Right atrium auricular region (tissue), 2 donors: ENCODE measurements at places on chromosomes 11 and 22.

GRCh38 chr11:73359341-73359740 is 16.9 kb upstream of the RELT start:
- DNase-seq: peak; percentile 70

- no peak for DNase-seq
Observed at GRCh38 chr11:61966734-61967115, 709 bp downstream of the FTH1 start.

GRCh38 chr11:117875382-117876058 is 938 bp downstream of the FXYD6 start:
- DNase-seq: no peak

DNA sequence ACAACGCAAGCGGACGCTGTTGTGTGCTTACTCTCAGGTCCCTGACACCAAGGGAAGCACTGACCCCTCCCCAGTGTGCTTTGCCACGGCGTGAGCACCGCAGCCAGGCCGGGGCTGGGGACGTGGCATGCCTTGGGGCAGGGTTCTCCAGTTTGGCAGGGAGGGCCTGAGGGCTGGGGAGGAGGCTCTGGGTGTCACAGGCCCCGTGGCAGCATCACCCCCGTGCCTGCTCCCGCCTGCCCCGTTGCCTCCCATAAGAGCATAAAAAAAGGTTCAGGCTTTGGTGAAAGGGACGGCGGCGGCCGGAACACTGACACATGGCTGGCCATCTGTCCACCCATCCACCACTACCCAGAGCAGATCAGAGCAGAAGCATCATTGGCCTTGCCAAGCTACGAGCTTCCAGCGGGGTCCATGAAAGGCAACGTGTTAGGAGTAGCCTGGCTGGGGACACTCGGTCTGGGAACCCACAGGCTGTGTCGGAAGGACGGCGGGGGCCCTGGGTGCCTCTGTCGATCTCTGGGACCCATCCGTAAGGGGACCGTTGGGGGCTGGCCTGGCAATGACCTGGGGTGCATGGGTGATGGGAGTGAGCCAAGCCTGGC is 183.0 kb downstream of the IGLL1 start:
- no peak for DNase-seq

DNA sequence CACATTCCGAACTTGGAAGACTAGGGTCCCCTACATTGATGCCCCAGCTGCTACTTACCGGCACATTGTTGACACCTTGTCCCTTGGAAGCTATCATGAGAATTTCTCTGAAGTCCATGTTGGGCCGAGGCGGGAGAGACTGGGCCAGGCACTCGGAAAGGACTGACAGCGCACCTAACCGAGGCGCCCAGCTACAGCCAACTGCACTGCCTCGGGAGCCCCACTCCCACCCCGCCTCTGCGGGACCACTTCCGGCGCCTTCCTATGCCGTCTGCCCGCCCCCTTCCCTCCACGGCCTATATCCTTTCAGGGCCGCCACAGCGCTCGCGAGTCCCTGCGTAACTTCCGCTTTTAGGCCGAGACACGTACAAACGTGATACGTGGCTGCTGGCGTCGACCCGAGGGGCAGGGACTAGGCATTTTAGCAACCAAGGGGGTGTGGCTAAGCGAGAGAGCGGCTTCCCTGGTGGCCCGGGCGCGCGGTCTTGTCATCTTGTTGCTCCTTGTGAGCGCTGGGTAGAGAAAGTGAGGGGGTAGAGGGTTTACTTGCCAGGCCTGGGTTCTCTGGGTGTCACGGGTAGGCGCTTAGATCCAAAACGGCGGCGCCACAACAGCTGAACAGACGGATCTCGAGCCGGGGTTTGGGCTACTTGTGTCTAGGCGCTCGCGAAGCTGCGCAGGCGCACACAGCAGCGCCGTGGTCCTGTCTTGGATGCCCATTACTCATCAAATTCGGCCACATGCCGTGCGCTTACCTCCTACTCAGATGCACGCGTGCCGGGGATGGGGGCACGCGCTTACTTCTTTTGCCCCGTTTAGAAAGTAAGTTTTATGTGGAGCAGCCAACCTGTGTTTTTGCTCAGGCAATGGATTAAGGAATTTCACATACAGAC is at the start of gene SPTY2D1:
TSS of gene SPTY2D1 (minus strand) at position 203 of the 893 bp plus-strand sequence. CDS start at position 118, 85 bp downstream.
- peak; percentile 100 for DNase-seq

- DNase-seq: no peak
Observed at GRCh38 chr11:58006940-58007339, 16.7 kb upstream of the OR9Q1 start.

- DNase-seq: no peak
Observed at GRCh38 chr11:11956006-11956405, 52.4 kb downstream of the DKK3 start.

GRCh38 chr22:46085828-46086576 is 64.3 kb upstream of the PPARA start:
- DNase-seq: peak; percentile 87

DNA sequence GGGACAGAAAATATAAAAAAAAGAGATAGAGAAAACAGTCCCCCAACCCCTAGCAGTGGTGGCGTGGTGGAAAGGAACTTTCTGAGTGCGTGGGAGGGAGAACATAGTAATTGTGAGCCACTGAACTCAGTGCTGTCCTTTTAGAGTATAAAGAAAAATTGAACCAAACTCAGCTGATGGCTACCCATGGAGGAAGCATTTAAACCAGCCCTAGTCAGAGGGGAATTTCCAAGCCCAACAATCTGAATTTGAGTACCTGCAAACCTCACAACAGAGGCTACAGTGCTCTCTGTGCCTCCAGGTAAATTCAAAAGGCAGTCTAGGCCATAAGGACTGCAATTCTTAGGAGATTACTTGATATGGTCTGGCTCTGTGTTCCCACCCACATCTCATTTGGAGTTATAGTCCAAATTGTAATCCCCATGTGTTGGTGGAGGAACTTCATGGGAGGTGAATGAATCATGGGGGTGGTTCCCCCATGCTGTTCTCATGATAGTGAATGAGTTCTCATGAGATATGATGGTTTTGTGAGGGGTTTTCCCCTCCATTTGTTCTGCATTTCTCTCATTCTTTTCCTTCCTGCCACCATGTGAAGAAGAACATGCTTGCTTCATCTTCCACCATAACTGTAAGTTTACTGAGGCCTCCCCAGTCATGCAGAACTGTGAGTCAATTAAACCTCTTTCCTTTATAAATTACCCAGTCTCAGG is 687.8 kb downstream of the FAM181B start:
- no peak for DNase-seq

- no peak for DNase-seq
Observed at GRCh38 chr22:41914611-41915034, 251 bp downstream of the SHISA8 start.

GRCh38 chr22:39959640-39960447 is at the start of gene TMA7B:
TSS of gene TMA7B (plus strand) at chr22:39960397. CDS start at chr22:39964375, 3,978 bp downstream.
- no peak for DNase-seq

GRCh38 chr11:118618991-118619375 is 11.6 kb downstream of the PHLDB1 start:
- DNase-seq: peak; percentile 88

DNA sequence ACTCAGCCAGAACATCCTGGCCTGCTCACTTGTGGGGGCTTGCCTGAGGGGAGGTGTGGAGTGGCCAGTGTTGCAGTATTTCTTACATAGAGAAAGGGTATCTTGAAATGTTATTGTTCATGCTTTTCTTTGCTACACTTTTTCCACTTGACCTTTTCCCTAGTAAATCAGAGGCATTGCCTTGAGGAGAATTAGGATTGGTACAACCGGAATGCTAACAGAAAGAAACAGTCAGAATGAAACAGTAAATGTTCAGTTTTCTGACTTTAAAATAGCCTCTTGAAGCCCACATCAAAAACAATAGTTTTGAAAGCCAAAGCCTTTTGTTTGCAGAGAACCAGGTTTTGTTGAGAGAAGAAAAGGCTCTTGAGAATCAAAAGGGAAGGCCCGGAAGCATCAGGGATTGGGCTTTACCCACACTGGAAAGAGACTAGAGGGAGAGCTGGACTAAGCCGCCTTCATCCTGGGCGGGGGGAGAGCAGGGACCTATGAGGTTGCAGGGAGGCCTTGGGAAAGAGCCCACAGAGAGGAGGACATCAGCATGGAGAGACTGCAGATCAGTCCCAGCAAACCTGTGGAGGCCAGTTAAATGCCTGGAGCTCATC is 12.4 kb downstream of the ADM start:
- DNase-seq: no peak

DNA sequence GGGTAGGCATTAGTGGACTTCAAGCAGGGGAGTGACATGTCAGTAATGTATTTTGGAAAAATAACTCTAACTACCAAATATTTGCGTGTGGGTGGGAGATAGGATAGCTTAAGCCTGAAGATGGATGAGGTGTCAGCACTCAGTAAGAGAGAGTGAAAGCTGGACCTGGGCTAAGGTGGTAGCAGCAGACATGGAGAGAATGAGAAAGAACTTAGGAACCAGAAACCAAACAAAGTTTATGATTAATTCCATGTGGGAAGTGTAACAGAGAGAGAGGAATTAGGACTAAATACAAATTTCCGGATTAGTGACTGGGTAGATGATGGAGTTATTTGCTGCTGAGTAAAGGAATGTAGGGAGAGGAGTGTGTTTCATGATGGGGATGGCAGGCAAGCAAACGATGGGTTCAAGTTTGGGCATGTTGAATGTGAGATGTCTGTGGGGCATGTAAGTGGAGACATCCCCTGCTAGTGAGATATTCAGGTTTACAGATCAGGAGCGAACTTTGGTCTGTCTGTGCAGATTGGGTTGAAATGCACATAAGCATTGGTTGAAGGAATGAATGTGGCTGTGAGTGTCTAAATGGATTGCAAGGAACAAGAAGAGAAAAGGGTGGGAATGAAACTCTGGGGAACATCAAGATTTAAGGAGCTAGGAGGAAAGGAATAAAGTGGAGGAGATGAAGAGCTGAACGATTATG is 185.6 kb upstream of the MTMR2 start:
- no peak for DNase-seq

DNA sequence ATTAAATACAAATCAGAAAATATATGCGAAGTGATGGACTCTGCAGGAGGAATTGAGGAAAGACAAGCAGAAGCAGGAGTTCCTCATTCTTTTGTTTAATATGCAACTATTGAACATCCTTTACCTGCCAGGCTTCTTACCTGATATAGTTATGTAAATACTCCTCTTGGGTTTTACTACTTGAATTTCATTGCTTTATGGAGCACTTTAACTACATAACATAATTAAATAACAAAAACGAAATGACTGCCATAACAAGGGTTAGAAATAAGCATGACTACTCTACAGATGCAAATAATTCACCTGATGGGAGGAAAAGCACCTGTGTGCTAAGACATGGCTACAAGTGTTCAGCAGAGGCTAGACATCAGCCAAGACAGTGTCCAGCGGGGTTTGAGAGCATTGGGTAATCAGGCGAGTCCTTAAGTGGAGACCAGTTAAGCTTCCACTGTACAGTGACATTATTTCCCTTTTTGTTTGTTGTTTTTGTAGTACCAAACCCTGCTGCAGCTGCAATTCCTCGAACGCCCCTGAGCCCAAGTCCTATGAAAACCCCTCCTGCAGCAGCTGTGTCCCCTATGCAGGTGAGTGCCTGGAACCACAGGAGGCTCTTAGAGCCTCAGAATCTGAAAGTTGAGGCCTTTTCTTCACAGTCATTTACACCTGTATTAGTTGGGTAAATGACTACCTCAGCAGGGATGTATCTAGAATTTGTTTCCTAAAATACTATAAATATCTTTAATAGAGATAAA is 67.4 kb downstream of the SPECC1L start:
- no peak for DNase-seq

DNA sequence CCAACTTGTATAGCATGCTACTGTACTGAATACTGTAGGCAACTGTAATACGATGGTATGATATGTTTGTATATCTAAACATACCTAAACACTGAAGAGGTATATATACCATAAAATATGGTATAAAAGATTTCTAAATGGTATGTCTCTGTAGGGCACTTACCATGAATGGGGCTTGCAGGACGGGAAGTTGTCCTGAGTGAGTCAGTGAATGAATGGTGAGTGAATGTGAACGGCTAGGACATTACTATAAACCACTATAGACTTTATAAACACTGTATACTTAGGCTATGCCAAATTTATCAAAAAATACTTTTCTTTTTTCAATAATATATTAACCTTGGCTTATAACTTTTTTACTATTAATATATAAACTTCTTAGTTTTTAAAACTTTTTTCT is 66.8 kb downstream of the ZC3H12C start:
- DNase-seq: no peak

DNA sequence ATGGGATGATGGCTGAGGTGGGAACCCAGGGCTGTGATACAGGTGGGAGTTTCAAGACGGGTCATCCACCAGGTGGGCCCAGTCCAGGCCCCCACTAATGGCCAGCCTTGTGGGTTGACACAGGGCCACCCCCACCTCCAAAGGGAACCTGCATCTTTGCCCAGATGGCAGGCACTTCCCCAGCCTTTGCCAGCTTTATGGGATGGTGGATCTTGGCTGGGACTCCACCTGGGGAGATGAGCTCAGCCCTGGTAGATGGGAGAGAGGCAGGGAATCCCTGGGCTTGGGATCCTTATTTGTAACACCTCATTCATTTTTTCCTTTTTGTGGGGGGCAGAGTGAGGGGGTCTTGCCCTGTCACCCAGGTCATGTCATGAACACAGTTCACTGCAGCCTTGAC is 33.4 kb downstream of the CD82 start:
- DNase-seq: no peak

DNA sequence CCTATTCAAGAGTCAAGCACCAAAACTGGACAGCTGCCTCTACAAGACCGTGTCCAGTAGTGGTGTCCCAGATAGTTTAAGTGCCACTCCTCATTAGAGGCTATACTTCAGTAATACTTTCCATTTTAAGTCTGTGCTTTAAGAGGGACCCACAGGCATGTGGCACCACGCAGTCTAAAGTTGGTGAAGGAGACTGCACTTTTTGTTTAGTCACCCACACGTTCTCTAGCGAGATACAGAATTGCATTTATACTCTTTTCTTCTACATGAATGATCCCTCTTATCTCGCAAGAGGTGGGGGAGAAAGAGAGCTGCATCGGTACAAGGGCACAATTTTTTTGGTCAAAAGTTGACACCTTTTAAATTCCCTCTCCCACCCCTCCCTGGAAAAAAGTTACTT is 41.5 kb downstream of the DDX6 start:
- DNase-seq: no peak

DNA sequence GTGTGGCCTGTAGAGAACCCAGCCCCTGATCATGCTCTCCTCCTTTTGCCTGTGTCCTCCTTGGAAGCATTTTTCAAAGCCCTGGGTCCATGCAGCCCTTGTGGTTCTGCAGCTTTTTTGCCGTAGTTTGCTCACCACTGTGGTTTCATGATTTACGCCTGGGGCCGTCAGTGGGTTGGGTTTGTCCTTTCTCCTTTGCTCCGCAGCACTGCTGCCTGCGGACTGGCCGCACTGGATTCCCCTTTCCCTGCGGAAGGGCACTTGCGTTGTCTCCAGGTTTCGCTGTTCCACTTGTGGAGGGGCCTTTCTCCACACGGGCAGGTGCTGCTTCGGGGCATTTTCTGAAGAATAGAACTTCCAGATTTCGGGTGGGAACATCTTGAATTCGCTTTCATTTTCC is 1260.9 kb downstream of the BRD1 start:
- no peak for DNase-seq

- no peak for DNase-seq
Observed at GRCh38 chr11:69892986-69893555, 73.9 kb upstream of the FGF3 start.

- DNase-seq: no peak
Observed at GRCh38 chr11:124725719-124726105, 14.0 kb upstream of the NRGN start.

GRCh38 chr11:76903325-76903724 is 42.6 kb downstream of the ACER3 start:
- DNase-seq: no peak

GRCh38 chr11:108144615-108145014 is 23.2 kb downstream of the ACAT1 start:
- DNase-seq: no peak
